ENCODE measurements at places on chromosomes 4 and X. TPM values are rescaled to one million over a fixed set of nuclear protein-coding genes. Genes with fewer than 3 reads are reported as not detected.

PDS5A gene
- 82.1 TPM for total RNA-seq

LNX1 gene
- total RNA-seq: 2.5 TPM

SSX4 gene
- not detected for total RNA-seq

GNRHR gene
- not detected for total RNA-seq

SAGE1 gene
- not detected for total RNA-seq

DSPP gene
- total RNA-seq: not detected

RHOXF2B gene
- not detected for total RNA-seq

XAGE1B gene
- total RNA-seq: 0.68 TPM

MAGEA10 gene
- not detected for total RNA-seq

TMEM47 gene
- total RNA-seq: 20.0 TPM

CDKL2 gene
- total RNA-seq: 12.5 TPM

ASB12 gene
- not detected for total RNA-seq

MID1 gene
- total RNA-seq: 19.3 TPM

IL1RAPL2 gene
- not detected for total RNA-seq

SCD5 gene
- 30.0 TPM for total RNA-seq

ZCCHC18 gene
- total RNA-seq: 1.4 TPM

NAA11 gene
- not detected for total RNA-seq

SPACA5 gene
- total RNA-seq: not detected

ATP11C gene
- total RNA-seq: 11.1 TPM

MAGEB17 gene
- total RNA-seq: not detected

DAPP1 gene
- total RNA-seq: 4.1 TPM

SMIM43 gene
- 1.0 TPM for total RNA-seq

PPARGC1A gene
- 9.1 TPM for total RNA-seq

TIGD2 gene
- 6.7 TPM for total RNA-seq

CHM gene
- 21.0 TPM for total RNA-seq

FAM236A gene
- total RNA-seq: not detected

CD38 gene
- total RNA-seq: 21.0 TPM

ARSJ gene
- total RNA-seq: 23.6 TPM

ARMCX1 gene
- total RNA-seq: 24.7 TPM

FGF13 gene
- 3.6 TPM for total RNA-seq
